ENCODE measurements at places on chromosomes 6 and 20.

DNA sequence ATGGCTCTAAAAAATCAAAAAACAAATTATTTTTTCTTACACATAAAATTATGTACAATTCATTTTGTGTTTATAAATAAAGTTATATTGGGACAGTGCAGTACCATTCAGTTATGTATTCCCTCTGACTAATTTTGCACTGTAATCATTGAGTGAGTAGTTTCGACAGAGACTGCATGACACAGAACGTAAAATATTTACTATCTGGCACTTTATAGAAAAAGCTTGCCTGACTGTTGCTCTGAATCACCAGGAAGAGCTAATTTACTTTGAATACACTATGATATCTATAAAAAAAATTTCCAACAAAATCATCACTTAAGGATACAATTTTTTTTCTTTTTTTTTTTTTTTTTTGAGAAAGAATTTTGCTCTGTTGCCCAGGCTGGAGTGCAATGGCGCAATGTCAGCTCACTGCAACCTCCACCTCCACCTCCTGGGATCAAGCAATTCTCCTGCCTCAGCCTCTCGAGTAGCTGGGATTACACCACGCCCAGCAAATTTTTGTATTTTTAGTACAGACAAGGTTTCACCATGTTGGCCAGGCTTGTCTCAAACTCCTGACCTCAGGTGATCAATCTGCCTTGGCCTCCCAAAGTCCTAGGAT, 11.0 kb upstream of the KHDC1L start:
- DNase-seq, result no peak

- DNase-seq, result no peak
These were observed 975.1 kb downstream of the TFAP2A start for GRCh38 chr6:9439621-9440330.

DNA sequence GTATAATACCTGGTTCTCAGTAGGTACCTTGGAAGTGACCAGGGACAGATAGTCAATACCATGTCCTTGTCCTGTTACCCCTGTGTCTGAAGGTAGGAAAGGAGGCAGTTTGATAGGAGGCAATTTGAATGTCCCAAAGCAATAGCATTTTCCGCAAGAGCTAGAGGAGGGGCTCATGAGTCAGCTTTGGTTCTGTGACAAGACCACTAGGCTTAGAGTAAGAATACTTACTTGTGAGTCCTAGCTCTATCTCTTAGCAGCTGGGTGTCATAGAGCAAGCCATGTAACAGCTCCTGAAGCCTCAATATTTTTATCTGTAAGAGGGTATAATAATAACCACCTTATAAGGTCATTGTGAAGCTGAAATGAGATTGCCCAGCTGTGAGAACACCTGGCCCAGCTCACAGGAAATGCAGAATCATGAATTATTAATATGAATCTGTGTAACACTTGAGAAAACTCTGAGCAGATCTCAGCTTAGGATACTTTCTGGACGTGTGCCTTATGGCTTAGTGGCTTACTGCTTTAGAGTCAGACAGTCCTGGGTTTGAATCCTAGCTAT, 58.6 kb downstream of the DAAM2 start:
- no peak for DNase-seq

GRCh38 chr20:31680286-31681127, 42.2 kb downstream of the BCL2L1 start:
- DNase-seq, result no peak

- DNase-seq, result no peak
These were observed 32.0 kb downstream of the ERMARD start for GRCh38 chr6:169783401-169783800.

GRCh38 chr6:157059781-157060180, 263.5 kb downstream of the TMEM242 start:
- DNase-seq, result no peak

- DNase-seq, result no peak
These were observed 658.4 kb downstream of the PHF3 start for GRCh38 chr6:64294034-64294433.

DNA sequence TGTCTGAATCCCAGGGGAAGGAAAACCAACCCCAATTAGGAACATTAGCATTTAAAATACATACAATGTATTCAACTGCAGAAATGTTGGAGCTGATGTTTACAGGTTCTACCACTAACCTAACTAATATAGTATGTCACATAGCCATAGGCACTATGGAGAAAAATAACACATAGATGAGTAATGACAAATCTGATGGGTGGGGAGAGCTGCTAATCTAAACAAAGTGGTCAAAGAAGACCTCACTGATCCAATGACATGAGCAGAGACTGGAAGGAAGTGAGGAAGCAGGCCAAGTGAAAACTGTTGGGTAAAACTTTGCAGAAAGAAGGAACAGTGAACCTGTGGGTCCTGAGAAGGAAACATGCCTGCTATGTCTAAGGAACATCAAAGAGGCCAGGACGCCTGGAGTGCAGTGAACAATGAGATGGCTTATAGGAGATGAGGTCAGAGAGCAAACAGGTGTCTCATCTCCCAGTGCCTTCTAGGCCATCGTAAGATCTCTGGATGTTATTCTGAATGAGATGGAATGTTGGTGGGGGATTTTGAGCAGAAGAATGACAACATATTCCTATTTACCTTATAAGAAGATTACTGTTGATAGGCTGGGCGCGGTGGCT, 135.7 kb downstream of the ALDH8A1 start:
- no peak for DNase-seq

DNA sequence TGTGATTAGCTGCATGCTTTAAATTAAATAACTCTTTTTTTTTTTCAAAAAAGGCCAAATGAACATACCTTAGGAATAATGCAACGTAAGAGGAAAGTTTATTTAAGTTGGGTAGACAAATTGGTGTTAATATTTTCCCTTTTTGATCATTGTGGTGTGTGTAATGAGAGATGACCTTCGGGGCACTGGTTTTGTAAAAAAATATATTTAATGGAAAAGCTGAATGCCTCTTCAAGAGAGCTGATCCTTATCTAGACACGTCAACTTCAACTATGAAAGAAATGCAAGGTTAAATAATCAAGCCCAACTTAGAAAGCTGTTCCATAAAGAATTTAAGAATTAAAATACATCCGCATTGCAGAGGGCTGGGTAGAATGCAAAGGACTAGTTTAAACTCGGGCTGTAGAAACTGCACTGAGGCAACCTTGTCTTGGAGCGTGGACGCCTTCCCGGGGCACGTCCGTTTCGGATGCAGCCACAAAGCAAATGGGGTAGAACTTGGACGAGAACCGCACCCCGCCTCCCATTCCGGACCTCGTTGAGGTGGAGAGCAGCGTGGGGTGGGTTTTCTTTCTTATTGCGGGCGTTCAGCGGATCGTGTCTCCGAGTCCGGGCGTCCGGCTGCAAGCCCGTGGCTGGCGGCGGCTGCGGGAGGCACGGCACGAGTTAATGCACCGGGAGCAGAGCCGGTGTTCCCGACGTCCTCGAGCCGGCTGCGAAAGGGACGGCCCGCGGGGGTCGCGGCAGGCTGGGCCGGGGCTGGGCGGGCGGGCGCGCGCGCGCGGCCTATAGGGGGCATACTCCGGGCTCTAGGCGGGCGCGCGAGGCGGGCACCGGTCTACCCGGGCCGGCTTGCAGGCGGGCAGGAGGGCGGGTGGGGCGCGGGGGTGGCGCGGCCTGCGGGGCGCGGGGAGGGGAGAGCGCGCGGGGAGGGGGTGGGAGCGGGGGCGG, 1.9 kb downstream of the JARID2 start:
- peak; percentile 70 for DNase-seq

- DNase-seq, result no peak
These were observed 151.5 kb upstream of the LRFN2 start for GRCh38 chr6:40738551-40739193.

DNA sequence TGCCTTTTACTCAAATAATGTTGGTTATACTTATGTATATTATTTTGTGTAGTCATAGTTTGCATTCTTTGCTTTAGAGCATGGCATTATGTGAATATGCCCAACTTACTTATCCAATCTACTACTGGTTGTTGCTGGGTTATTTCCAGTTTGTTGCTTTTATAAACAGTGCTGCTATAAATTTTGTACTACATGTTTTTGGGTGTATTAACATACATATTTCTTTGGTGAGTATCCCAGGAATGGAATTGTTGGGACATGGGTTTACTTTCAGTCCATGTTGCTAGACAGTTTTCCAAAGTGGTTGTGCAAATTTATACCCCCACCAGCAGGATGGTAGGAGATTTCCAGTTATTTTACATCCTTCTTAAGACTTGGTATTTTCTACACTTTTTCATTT, 157.1 kb upstream of the THEMIS start:
- DNase-seq, result no peak

DNA sequence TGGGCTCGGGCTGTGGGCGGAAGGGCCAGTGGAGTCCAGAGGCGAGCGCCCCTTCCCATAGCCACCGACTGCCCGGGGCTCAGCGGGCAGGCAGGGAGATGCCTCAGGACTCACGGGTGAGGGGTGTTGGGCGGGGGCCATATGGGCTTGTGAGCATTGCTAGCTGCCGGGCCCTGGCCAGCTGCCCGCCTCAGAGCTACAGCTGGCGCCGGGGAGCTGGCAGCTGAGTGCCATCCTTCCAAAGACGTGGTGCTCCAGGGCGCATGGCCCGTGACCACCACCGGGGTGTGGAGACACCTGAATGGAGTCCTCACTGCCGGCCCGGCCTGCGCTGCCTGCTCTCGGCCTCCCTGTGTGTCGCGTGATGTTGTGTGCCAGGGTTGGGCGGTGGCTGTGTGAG, 10.6 kb upstream of the RBBP8NL start:
- DNase-seq, result no peak

DNA sequence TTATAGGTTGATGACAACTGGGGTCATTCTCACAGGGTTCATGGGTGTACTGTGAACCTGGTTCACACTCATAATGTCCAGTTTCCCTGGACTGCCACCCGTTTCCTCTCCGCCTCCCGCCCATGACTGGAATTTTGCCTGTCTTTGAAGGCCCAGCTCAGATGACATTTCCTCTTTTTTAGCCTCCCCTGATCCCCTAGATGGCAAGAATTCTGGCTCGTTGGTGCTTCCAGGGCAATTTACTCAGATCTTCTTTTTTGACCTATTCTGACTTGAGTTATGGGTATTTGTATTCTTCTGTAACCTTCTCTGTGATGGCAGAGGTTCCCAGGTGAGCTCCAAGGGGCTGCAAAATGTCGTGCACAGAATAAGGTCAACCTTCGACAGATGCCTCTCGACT, 5.7 kb upstream of the CITED2 start:
- DNase-seq, result no peak

GRCh38 chr6:107542192-107542668, 52.3 kb downstream of the SOBP start:
- DNase-seq, result no peak

DNA sequence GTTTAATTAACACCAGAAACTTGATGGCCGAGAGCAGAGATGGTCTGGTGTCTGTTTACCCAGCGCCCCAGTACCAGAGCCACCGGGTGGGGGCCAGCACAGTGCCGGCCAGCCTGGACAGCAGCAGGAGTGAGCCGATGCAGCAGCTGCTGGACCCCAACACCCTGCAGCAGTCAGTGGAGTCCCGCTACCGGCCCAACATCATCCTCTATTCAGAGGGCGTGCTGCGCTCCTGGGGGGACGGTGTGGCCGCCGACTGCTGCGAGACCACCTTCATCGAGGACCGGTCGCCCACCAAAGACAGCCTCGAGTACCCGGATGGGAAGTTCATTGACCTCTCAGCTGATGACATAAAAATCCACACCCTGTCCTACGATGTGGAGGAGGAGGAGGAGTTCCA, 73.7 kb downstream of the SYNDIG1 start:
- DNase-seq, result no peak

GRCh38 chr6:79005024-79005423, 73.0 kb downstream of the PHIP start:
- DNase-seq, result no peak

- no peak for DNase-seq
These were observed 27.7 kb downstream of the HAO1 start for GRCh38 chr20:7912551-7912950.

- DNase-seq, result no peak
These were observed 136.5 kb downstream of the SMOC2 start for GRCh38 chr6:168577496-168577895.

DNA sequence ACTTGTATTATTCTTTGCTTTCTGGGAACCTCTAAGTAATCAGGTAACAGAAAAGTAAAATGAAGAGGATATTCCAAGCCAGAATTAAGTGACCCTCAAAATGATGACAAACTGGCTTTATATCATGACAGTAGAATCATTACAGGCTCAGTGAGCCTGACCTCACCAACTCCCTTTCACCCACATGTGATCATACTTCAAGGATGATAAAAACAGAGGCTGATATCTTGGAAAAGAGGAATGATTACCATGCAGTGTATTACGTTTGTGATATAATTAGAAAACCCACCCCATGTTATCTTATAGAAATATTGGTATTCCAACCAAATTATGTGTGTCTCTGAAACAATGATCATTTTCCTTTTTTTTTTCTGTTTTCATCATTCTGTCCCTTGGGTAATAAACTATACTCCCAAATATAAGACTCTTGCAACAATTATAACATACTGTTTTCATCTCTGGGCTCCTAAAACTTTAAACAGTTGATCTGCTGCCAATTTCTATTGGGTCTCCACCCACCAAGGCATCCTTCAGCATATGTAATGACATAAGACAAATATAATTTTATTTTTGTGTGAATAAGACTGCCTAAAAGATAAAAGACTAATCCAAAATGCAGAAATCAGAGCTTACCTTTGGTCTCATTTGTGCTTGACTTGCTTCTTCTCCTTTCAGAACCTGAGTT, 115.7 kb downstream of the DST start:
- DNase-seq, result no peak

- no peak for DNase-seq
These were observed 90.3 kb downstream of the ASXL1 start for GRCh38 chr20:32448306-32449056.

DNA sequence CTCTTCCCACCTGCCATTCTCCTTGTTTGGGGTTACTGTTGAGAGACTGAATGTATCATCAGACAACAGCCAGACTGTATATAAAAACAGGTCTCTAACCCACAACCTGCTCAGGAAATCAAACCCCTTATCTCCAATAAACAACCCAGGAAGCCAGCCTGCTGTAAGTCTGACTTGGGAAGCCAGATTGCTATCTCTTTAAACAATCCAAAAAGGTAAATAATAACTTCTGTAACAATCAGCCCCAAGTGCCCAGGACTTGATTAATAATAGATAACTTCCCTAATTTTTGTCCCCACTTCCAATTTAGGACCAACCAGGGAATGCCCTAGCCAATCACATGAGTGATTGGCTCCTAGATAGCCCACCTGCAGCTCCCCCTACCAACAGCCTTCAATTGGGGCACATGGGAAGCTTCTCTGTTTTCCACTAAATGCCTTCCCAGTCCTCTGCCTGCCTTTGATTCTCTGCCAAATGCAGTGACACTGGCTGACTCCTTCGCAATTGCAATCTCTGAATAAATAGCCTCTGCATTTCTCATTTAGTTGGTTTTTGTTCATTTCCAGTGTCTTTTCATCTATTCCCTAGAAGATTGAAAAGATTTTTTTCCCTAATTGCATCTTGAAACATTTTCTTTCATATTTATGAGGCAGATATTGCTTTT, 117.1 kb upstream of the TAB2 start:
- no peak for DNase-seq

DNA sequence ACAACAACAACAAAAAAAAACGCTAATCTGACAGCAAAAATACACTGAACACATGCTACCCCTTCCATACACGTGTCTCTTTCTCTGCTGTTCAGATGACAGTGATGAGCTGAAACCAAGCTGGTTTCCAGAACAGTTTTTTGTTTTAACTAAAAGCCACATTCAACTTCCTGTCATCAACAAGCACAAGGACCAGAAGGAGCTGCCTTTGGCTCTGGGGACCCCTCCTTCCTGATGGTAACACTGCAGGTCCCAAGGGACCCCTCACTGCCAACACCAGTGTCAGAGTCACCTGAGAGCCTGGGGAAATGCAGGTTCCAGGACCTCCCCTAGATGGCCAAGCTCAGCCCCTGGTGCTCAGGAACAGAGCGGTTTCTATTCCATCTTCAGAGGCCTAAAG, 6.0 kb downstream of the CST7 start:
- no peak for DNase-seq

Measured in head of caudate nucleus (tissue), 42 donors.